ENCODE measurements at places on chromosomes 1 and 21. TPM values are rescaled to one million over a fixed set of nuclear protein-coding genes. Genes with fewer than 3 reads are reported as not detected.

Gene FMN2
- total RNA-seq: 9.3 TPM

Gene MAP3K21
- total RNA-seq: not detected

Gene ORC1
- 3.0 TPM for total RNA-seq

Gene HSD3B2
- not detected for total RNA-seq

Gene ASCL5
- not detected for total RNA-seq

Gene SLC44A5
- 0.21 TPM for total RNA-seq

Gene CYB5RL
- 12.4 TPM for total RNA-seq

Gene TRAPPC3
- total RNA-seq: 68.9 TPM

Gene LRRC39
- 0.60 TPM for total RNA-seq

DNA sequence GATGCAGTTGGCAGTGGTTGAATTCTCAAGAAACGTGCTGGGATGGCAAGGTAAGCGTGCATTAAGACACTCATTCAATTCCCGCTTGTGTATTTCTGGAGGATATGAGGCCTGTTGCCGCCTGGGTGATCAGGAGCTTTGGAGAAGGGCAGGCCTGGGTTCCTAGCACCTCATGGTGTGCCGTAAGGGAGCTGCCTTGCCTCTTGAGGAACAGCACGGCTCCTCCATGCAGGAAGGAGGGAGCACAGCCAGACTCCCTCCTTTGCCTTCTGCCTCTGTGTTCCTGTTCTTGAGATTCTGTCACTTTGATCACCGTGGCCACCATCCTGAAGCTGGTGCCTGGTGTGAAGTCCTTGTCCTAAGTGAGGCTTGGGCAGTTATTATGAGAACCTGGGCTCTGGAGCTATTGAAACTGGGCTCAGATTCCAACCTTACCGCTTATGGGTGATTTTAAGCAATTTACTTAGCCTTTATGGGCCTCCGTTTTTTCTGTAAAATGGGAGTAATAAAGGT, 18.3 kb downstream of the SLFNL1 start:
- H3K4me3 ChIP-seq: no peak overlapping the region
- DNase-seq: no peak
- peak overlapping the region; percentile 58 for H3K27ac ChIP-seq
- H3K4me1 ChIP-seq: peaks cover 22% of the 10 kb centered on the region
- H3K27me3 ChIP-seq: no peaks in the 10 kb centered on the region

GRCh38 chr1:87392248-87393192, 63.8 kb downstream of the LMO4 start:
- H3K4me1 ChIP-seq: peaks cover 24% of the 10 kb centered on the region
- no peaks in the 10 kb centered on the region for H3K27me3 ChIP-seq
- DNase-seq: no peak
- H3K36me3 ChIP-seq: no peaks in the 10 kb centered on the region

DNA sequence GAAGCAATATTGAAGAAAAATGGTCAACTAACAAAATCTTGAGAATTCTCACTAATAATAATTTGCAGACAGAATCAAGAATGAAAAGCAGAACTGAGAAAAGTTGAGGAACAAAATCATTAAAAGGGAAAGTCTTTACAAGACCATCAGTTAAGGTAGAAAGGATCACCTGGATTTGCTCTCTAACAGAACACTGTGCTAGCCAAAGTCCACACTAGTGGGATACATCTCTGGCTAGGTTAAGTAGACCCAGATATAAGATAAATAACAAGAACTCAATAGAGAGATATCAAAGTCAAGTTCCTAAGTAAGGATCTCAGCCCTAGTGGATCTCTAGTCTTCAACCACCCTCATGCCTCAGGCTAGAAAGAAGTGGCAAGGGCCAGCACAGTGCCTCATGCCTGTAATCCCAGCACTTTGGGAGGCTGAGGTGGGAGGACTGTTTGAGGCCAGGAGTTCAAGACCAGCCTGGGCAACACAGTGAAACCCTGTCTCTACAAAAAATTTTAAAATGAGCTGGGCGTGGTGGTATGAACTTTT, 19.6 kb downstream of the IPP start:
- H3K36me3 ChIP-seq: peaks cover 5% of the 10 kb centered on the region
- DNase-seq: no peak
- H3K4me1 ChIP-seq: peaks cover 6% of the 10 kb centered on the region
- H3K27me3 ChIP-seq: no peaks in the 10 kb centered on the region

DNA sequence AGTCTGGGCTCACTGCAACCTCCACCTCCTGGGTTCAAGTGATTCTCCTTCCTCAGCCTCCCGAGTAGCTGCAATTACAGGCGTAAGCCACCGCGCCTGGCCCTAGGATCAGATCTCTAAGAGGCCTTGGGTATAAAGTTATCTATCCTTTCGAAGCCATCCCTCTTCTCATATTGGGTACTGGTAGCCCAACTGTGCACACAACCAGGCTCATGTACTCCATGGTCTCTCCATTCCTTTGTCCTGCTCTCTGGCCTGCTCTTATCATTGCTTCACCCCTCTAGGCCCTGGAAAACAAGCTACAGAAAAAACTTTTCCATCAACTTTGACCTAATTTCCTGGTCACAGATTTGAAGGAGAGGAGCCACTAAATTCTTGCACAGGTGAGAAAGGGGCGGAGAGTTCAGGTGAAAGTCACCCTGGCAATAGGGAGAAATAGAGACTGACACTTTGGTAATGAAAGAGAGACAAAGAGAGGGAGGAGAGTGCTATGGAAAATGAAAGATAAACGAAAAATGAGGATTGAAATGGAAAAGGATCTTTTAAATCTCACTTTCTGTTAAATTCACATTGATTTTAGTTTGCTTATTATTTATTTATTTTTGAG, 6.0 kb downstream of the TXNIP start:
- H3K4me3 ChIP-seq: no peak overlapping the region
- no peak for DNase-seq
- H3K4me1 ChIP-seq: peaks cover 55% of the 10 kb centered on the region
- peaks cover 34% of the 10 kb centered on the region for H3K36me3 ChIP-seq

DNA sequence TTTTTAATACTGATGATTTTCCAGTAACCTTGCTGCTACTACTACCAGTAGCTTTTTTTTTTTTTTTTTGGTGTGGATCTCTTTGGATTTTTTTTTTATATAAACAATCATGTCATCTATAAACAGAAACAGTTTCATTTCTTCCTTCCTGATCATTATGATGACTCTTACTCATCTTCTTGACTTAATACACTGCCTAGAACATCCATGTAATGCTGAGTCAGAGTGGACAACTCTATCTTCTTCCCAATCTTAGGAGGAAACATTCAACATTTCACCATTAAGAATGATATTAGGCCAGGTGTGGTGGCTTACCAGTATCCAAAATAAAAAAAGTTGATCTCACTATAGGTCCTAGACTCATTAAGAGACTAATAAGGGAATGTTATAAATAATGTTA, 69.1 kb downstream of the RUSC1 start:
- peaks cover 48% of the 10 kb centered on the region for H3K36me3 ChIP-seq
- H3K4me3 ChIP-seq: no peak overlapping the region
- no peak for DNase-seq
- no peaks in the 10 kb centered on the region for H3K27me3 ChIP-seq

- H3K36me3 ChIP-seq: peaks cover 19% of the 10 kb centered on the region
- H3K4me3 ChIP-seq: no peak overlapping the region
- peaks cover 5% of the 10 kb centered on the region for H3K4me1 ChIP-seq
These were observed 44.2 kb downstream of the SMYD2 start for GRCh38 chr1:214324896-214325800.

GRCh38 chr1:155174324-155175280, 953 bp downstream of the TRIM46 start:
- peak overlapping the region; percentile 97 for H3K27ac ChIP-seq
- peaks cover 34% of the 10 kb centered on the region for H3K4me1 ChIP-seq
- peak; percentile 84 for DNase-seq
- peak overlapping the region; percentile 97 for H3K4me3 ChIP-seq
- H3K27me3 ChIP-seq: no peaks in the 10 kb centered on the region

- no peak overlapping the region for H3K4me3 ChIP-seq
- H3K4me1 ChIP-seq: peaks cover 19% of the 10 kb centered on the region
- H3K27ac ChIP-seq: no peak overlapping the region
- H3K27me3 ChIP-seq: no peaks in the 10 kb centered on the region
- no peak for DNase-seq
- no peaks in the 10 kb centered on the region for H3K36me3 ChIP-seq
These were observed 96.5 kb downstream of the COLGALT2 start for GRCh38 chr1:183941001-183941400.

GRCh38 chr21:42414928-42415769, 11.4 kb downstream of the UBASH3A start:
- no peak overlapping the region for H3K4me3 ChIP-seq
- peaks cover 5% of the 10 kb centered on the region for H3K4me1 ChIP-seq
- H3K27me3 ChIP-seq: peaks cover 20% of the 10 kb centered on the region
- no peak overlapping the region for H3K27ac ChIP-seq
- DNase-seq: no peak

DNA sequence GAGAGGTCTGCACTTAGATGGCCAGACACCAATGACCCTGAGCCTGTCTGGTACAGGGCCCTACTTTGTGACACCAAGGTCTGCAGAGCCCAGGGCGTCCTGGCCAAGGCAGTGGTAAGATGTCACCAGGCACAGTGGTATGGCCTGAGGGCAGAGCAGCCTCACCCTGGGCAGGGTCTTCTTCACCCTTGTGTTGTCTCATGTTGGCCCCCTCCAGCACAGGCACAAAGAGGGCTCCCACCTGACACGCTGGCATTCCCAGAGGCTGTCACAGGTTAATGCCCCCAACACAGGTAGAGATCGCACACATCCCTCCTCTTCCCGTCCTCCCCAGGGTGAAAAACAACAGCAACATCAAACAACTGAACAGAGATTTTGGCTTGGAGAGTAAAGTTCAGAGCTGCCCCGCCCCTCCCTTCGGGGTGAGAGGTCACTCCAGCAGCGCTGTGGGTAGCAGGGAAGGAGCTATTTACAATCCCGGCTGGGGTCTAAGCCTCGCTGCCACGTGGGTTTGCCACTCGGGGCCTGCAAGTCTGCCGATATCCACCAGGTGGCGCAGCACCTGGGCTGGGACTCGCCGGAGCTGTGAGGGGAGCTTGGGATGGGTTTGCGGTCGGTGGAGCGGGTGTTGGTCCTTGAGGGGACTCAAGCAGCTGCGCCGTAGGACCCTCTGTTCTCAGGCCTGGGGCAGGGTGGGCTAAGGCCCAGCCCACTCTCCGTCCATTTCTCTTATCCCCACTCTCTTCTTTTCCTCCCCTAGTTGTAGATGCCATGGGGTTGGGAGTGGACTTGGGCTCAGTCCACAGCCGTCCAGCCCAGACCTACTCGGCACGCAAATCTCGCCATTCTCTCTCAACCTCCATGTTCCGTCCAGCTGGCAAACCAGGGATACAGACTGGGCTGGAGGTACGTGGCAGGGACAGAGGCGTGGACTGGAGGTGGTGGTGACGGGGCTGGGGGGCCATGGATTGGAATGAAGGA, 12.7 kb downstream of the EFNA3 start:
- H3K36me3 ChIP-seq: no peaks in the 10 kb centered on the region
- H3K4me1 ChIP-seq: peaks cover 22% of the 10 kb centered on the region
- no peak overlapping the region for H3K4me3 ChIP-seq
- H3K27ac ChIP-seq: no peak overlapping the region
- peak; percentile 95 for DNase-seq

DNA sequence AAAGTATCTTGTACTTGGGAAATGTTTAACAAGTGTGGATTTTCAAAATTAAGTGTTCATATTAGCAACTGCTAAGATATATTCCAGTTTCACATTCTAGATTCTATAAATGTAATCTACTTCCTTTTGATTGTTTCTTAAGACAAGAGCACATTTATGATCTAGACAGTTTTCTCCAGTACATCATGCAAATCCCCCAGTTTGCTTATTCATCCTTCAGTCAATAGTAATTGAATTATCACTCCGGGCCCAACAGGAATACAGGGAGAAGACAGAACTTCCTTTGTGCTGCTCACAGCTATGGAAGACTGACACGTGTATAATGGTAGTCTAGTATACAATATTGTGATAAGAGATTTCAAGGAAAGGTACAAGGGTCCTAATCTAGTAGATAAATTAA, 14.5 kb downstream of the PLA2G4A start:
- H3K36me3 ChIP-seq: no peaks in the 10 kb centered on the region
- H3K27me3 ChIP-seq: peaks cover 3% of the 10 kb centered on the region
- H3K4me3 ChIP-seq: no peak overlapping the region
- no peak overlapping the region for H3K27ac ChIP-seq

GRCh38 chr1:189693140-189693539, 784.5 kb downstream of the BRINP3 start:
- no peaks in the 10 kb centered on the region for H3K27me3 ChIP-seq
- peaks cover 3% of the 10 kb centered on the region for H3K4me1 ChIP-seq
- H3K36me3 ChIP-seq: peaks cover under 1% of the 10 kb centered on the region
- H3K4me3 ChIP-seq: no peak overlapping the region
- no peak for DNase-seq
- no peak overlapping the region for H3K27ac ChIP-seq

DNA sequence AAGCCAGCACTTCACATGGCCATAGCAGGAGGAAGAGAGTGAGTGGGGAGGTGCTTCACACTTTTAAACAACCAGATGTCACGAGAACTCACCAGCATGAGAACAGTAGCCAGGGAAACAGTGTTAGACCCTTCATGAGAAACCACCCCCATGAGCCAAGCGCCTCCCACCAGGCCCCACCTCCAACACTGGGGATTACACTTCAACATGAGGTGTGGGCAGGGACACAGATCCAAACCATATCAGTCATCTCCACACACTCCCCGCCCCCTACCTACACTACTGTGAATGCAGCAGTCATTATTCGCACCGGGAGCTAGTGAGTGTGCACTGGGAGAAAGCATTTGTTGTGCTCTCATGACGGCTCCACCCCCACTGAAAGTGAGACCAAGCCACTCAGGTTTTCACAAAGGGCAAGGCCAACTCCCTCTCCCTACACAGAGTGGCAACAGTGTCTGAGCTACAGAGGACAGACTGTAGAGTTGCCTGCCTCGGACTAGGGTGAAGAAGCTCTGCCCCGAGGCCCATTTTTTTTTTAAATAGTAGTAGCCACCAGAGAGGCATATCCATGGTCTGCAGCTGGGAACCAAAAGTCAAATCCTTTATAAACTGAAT, 125.6 kb downstream of the BARHL2 start:
- H3K36me3 ChIP-seq: no peaks in the 10 kb centered on the region
- H3K4me3 ChIP-seq: no peak overlapping the region
- DNase-seq: no peak
- no peak overlapping the region for H3K27ac ChIP-seq
- no peaks in the 10 kb centered on the region for H3K4me1 ChIP-seq

DNA sequence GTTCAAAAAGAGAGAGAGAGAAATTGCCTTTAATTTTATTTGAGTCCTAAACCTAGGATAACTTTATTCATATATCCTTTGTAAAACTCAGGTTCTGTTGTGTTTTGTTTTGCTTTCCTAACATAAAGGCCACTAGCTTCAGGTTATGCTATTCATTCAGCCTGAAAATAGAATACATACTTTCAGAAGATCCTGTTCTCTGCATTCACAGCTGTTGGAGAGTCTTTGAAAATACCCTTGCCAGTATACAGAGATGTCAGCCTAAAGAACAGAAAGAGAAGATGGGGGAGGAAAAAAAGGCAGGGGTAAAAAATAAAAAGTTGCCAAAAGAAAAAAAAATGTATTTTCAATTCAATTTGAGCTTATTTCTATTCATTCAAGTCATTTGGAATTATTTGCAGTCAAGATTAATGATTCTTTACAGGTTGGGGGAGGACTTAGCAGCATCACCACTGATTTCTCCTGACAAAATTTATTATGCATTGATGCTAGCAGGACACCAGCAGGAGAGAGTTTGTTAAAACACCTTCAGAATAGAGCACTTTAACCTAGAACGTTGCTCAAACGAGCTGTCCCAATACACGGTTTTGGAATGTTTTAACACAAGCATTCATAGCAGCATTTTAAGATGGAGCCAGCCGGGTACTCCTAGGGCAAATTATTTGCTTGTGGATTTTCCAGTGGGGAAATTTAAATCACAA, 318.5 kb downstream of the NTNG1 start:
- H3K36me3 ChIP-seq: no peaks in the 10 kb centered on the region
- no peaks in the 10 kb centered on the region for H3K27me3 ChIP-seq
- no peak for DNase-seq
- no peaks in the 10 kb centered on the region for H3K4me1 ChIP-seq
- H3K27ac ChIP-seq: no peak overlapping the region

Data from osteocyte (in vitro differentiated cells).